CD4-positive, alpha-beta T cell treated with Interleukin-12 subunit alpha and Interleukin-12 subunit beta, for 1 hour (primary cell): ENCODE measurements at places on chromosomes 2 and 18.

GRCh38 chr2:25190536-25190935 lies 22.2 kb upstream of the POMC start:
- DNase-seq = no peak

DNA sequence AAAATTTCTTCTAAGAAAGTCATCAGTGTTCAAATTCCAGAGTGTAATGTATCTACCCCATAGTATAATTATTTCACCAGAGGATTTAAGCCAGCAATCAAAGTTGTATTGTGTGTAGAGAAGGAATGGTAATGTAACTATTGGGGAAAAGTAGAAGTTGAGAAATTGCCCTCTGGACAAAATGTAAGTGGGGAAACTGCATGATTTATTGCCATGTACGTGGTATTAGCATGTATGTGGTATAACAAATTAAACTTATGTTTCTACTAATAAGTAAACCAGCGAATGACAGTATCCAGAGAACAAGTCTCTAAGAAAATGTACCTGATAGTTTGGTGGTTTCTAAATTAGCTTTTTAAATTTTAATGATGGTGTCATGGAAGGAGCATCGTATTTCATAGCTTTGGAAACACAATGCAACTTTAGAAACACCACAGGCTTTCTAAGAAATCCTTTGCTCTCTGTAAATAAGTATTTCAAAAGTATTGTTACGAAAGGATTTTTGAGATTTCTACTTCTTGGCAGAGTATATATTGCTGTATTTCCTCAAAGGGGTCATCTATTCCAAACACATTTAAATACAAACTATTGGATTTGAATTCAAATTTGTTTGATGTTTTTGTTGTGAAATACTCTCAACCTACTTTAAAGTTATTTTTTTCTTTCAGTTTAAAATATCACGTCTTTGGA lies 1018.9 kb upstream of the ZEB2 start:
- no peak for DNase-seq

GRCh38 chr2:191501561-191502168 lies 176.3 kb upstream of the NABP1 start:
- no peak for DNase-seq

GRCh38 chr2:213065583-213066442 lies 85.6 kb downstream of the IKZF2 start:
- DNase-seq = peak; percentile 9

GRCh38 chr2:230634146-230634545 lies 78.5 kb upstream of the CAB39 start:
- no peak for DNase-seq

DNA sequence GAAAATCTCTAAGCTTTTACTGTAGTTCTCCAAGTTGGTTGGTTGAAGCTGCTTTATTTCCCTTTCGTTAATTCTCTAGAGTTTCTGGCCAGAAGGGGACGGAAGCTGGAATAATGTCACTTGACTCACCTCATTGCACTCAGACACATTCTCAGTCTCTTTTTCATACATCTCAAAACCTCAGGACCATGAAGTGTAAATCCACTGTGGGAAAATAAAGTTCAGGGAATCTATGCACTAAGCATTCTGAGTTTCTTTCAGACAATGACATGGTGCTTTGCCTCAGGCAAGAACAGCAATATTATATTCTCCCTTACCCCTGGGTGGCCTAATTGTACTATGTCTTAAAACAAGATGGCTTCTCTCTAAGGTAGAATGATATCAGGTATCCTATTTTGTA lies 167.8 kb downstream of the PRPF40A start:
- DNase-seq = no peak

GRCh38 chr2:174815526-174815925 lies 51.3 kb upstream of the CHRNA1 start:
- no peak for DNase-seq

DNA sequence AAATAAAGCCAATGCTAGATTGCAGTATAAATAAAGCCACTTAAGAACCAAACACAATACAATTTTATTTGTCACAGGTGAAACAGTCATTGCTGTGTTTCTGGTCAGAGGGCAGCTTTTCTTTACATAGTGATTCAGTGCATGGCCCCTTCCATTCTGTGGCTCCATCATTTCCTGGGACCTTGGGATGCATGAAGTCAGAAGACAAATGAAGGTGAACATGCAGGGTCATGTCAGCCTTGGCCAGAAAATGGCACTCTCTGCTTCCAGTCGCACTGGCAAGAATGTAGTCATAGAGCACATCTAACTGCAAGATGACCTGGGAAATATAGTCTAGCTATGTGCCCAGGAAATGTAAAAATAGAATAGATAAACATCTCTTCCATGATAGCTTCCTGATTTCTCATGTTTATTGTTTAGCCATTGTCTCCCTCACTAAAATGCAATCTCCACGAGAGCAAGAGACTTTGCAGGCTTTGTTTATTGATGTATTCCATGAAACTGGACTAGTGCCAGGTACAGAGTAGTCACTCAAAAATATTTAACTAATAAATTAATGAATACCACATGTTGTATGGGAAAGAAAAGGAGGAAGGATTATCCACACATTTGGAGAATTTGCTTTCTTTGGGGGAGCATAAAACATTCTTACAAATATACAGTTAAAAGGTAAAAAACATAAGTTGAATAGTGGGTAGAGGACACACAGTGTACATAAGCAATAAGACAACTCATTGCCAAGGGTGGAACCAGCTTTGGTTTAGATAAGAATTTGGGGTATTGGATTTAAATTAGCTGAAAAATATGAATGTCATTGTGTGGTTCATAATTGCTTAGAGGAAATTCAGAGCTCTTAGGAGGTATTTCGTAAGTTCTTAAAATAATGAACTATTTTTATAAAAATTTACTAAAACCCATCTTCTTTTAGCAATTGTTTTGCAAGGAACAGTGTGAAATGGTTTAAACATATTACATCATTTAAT lies 343.8 kb downstream of the PID1 start:
- no peak for DNase-seq

- no peak for DNase-seq
These were observed 90.8 kb downstream of the EPB41L3 start for GRCh38 chr18:5452943-5453443.

- no peak for DNase-seq
These were observed 56.5 kb upstream of the EDAR start for GRCh38 chr2:109045505-109045904.

GRCh38 chr2:167939514-167940345 lies 307.7 kb downstream of the STK39 start:
- DNase-seq = no peak

GRCh38 chr2:45176390-45176789 lies 167.1 kb upstream of the SIX2 start:
- DNase-seq = no peak

DNA sequence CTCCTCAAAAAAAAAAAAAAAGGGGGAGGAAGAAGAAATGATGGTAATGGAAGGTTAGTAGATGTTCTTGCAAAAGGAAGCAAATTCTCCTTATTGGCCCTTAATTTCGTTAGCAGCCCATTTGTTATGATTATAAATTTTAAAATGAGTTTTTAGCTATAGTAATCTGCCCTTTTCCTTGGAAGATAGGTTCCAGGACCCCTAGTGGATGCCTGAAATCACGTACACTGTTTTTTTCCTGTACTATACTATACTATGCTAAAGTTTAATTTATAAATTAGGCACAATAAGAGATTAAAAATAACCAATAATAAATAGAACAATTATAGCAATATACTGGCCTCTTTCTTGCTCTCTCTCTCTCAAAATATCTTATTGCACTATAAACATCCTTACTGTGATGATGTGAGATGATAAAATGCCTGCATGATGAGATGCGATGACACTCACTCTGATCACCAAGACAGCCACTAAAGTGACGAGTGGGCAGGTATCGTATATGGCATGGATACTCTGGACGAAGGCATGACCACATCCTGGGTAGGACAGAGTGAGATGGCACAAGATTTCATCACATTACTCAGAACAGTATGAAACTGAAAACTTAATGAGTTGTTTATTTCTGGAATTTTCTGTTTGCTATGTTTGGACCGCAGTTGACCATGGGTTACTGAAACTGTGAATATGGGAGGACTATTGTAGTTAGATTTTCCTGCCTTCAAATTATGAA lies 87.2 kb downstream of the KCTD18 start:
- DNase-seq = no peak

DNA sequence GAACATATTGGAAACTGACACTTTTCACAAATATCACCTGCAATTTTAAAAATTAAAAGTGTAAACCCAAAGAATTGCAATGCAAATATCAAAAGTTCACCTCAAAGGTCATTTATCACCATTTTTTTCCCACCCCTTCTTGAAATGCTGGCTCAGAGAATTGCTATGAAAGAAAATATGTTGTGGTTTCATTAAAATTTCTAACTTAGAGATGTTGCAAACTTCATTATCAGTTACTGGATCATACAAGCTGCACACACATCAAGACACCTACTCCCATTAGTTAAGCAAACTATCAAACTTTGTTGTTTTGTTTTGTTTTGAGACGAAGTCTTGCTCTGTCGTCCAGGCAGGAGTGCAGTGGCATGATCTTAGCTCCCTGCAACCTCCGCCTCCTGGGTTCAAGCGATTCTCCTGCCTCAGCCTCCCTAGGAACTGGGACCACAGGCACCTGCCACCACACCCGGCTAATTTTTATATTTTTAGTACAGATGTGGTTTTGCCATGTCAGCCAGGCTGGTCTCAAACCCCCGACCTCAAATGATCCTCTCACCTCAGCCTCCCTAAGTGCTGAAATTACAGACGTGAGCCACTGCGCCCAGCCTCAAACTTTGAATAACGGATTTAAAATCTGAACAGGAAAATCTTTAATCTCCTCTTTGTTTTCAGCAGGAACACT lies 37.0 kb downstream of the STK39 start:
- DNase-seq = no peak

- DNase-seq = no peak
These were observed 67.0 kb upstream of the TCF7L1 start for GRCh38 chr2:85066006-85066740.

DNA sequence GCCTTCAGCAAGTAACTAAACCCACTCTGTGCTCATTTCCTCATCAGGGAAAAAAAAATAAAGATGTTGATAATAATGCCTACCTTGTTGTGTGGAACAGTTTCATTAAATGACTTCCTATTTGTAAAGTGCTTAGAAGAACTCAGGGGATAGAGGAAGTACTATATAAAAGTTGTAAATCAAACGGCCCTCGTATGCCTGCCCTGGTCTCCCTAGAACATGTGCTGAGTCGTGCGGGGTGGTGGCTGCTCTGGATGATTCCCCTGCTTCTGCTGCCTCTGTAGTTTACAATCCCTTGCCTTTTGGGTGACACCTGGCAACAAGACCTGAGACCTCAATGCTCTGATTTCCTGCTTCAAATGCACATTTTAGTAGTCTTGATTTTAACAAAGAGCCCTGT lies 170.0 kb downstream of the CERS6 start:
- DNase-seq = no peak
